ENCODE measurements at places on chromosomes 1 and 21.
A peak's percentile ranks its signal among the peaks of the same experiment; 100 is the strongest.

DNA sequence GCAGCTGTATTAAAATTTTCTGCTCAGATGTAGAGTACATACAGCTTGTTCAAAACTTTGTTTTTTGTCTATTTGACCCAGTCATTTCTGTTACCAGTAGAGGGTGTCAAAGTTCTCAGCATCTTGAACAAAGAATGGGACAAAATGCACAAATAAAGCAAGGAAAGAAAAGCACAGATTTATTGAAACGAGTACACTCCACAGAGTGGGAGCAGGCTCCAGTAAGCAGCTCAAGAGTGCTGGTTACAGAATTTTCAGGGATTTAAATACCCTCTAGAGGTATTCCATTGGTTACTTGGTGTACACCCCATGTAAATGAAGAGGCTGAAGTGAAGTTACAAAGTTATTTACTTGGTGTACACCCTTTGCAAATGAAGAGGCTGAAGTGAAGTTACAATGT, 8.9 kb upstream of the PRMT6 start:
- DNase-seq, result no peak

- no peak for DNase-seq
Measured at GRCh38 chr1:91901231-91901630, 15.3 kb upstream of the TGFBR3 start.

DNA sequence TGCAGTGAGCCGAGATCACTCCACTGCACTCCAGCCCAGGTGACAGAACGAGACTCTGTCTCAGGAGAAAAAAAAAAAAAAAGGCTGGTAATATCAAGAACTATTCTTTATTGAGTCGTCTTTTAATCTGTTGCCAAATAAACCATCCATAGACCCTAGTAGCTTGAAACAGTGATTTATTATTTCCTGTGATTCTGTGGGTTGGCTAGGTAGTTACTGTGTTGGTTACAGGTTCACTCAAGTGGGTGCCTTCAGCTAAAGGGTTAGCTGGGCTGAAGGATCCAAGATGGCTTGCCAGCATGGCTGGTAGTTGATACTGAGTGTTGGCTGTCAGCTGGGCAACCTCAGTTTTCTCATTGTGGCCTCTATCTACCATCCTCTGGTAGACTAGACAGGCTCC, 9.2 kb downstream of the TLCD4 start:
- DNase-seq, result no peak

DNA sequence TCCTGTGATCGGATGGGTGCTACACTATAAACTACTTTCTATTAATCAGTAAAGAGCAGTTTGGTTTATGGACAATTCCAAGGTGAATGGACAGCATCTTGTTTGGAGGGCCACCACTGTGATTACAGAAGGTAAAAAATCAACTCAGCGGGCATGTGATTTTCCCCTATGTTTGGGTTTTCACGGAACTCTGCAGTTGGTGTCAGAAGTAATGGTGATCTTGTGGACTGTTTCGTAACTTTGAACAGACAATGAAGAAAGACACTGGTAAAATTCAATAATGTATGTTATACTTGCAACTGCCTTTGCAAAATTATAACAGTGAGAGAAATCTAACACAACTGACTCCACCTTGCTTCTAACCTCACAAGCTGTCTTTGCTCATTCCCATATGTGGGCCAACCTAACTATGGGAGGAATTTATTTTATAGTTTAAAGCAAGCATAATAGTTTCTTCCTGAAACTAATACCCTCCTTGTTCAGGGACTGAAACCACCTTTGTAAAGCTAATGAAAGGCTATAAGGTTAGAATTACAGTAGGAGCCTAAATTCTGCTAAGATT, 53.2 kb downstream of the TRIM33 start:
- DNase-seq, result no peak

DNA sequence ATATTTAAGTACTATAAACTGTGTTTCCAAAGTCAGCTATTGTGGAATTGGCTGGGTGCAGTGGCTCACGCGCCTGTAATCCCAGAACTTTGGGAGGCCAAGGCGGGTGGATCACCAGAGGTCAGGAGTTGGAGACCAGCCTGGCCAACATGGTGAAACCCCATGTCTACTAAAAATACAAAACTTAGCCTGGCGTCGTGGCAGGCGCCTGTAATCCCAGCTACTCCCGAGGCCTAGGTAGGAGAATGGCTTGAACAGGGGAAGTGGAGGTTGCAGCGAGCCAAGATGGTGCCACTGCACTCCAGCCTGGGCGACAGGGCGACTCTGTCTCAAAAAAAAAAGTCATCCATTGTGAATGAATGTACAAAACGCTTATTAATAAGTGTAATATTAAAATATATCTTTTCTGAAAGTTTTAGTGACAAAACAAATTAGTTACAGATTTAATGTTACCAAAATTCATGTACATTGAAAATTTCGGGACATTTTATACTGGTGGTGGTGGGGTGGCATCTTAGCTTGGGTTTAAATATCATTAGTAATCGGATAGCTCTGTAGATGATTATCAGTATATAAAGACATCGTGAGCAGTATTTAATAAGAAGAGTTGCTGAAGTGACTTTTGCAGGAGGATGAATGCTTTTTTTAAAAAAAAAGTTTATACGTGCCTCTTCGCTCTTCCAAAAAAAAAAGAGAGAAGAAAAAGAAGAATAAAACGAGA, 503 bp upstream of the SRSF11 start:
- DNase-seq, result no peak

DNA sequence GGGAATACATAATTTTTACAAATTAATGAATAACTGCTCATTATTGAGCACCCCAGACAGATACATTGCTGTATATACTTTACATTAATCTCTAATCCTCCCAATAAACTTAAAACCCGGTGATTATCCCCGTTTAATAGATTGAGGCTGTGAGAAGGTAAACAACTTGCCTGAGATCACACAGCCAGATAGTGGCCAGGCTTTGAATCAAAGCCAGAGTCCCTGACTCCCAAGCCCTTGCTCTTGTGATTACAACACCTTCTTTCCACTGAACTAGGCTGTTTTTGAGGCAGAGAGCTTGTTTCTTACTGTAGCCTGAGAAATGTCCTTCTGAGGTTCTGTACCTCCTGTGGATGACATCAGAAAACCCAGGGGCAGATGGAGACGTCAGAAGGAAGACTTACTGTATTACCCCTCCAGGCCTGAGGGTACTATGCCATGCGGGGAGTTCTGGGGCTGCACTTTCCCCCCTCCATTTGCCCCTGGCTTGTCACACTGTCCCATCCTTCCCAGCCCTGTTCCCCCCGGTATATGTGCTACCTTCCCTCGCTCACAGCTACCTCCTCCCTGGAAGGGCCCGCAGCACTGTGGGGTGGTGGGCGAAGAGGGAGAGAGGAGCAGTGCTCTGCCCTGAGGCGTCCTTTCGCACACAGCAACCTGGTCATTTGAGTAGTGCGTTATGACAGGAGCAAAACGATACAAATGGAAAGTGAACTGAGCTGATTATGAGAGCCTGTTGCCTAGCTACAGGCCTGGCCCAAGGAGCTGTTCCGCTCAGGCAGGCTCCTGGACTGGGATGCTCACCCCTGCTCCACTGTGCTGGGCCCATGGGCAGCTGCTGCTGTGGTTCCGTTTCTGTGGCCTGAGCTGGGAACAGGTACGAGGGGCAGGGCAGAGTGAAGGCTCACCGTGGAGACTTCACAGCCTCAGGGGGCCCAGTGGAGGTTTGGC, 4.6 kb downstream of the KCNC4 start:
- DNase-seq, result peak; percentile 57

DNA sequence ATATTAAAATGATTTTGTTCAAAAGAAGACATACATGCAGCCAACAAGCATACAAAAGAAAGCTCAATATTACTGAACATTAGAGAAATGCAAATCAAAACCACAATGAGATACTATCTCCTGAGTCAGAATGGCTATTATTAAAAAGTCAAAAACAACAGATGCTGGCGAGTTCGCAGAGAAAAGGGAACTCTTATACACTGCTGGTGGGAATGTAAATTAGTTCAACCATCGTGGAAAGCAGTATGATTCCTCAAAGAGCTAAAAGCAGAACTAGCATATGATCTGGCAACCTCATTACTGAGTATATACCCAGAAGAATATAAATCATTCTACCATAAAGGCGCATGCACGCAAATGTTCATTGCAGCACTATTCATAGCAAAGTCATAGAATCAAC, 126.0 kb upstream of the HMCN1 start:
- no peak for DNase-seq

DNA sequence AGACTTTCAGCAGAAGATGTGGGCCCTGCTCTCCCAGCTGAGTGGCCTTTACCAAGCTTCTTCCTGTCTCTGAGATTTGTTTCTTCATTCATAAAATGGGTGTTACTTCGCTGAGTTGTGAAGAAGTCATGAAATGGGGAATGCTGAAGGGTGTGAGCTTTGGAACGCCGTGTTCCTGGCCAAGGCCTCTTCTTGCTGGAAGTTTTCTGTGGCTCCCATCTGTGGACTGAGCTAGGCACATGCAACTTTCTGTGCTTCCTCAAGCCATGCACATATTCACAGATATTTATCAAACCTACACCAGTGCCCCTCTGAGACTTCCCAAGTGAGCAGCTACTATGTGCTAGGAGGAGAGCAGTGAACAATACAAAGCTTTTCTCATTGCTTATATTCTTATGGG, 106.3 kb upstream of the JUN start:
- DNase-seq, result no peak

GRCh38 chr21:32844653-32845436, 73.3 kb upstream of the PAXBP1 start:
- DNase-seq, result no peak

GRCh38 chr1:6029351-6029750, 16.3 kb upstream of the KCNAB2 start:
- DNase-seq, result no peak

DNA sequence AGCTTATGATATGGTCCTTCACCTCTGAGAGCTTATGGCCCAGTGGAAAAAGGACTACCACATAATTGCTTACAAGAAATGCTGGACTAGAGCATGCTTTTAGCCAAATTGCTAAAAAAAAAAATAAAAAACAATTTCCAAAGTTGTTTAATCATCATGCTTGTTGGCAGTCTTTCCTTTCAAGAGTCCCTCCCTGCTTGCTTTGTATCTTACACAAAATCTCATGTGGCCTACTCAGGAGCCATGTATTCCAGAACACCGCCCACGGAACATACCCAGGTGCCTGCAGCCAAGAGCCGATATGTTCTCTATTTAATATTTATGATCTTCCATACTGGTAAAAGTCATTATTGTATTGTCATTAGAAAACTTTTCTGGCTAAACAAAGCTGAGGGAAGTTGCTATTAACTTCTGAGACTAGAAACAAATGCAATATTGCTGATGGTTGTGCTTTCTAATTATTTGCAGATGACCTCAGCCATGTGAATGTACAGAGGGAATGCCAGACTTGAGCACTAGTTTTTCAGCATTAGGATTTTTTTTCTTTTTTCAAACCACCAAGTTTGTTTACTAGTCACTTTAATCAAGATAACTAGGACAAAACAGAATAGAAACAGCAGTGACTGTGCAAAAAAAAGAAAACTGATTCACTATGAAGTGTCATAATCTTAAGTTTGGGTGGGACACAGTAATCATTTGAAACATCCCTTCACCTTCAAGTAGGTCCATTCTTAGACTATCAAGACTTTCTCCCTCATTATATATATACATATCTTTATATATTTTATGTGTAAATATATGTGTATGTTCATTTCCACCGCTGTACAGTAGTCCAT, 129.3 kb upstream of the GORAB start:
- DNase-seq, result no peak

DNA sequence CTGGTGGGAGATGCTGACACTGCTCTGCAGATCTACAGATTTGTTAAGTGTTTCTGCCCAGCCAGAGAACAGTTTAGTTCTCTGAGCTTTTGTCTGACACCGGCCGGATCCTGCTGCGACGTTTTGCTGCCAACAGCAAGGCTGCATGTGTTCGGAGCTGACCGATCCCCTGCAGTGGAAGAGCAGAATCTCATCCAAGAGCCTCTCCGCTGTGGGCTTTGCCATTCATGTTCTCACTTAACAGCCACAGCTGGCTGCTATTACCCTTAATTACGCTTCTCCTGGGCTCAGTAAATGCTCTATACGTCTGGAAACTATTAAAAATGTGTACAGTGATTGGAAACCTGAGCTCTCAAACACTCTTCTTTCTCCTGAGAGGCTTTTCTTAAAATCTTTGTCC, 105.3 kb downstream of the BCAR3 start:
- no peak for DNase-seq

DNA sequence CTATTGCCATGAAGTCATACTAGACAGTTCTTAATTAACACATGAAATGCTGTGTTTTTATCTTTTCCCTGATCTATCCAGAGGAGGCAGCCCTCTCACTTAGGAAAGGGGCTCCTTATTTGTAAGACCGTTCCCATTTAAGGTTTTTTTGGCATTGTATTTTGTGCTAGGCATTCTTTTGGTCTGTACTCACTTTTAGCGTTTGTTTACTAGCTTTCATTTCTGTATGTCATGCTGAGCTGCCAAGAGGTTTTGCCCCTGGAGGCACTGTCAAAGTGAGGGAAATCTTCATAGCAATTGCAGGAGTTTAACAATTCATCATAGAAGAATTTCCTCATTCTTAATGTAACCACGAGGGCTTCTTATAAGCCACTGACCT, 59.5 kb downstream of the MTR start:
- no peak for DNase-seq

DNA sequence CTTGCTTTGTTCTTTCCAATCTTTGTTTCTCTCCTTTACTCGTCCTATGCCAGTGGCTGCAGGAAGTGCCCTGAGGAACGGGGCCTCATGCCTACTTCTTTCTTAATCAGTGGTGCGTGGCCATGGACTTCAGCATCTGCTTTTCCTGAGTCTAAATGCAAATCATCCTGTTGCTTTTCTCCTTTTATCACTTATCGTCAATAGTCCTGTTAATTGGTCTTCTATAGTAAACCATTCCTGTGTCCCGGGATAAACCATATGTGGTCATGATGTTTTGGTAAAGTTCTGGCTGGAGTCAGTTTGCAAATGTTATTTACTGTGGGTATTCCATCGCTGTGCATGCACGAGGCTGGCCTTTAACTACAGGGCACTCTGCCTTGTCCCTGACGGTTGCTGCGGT, 47.5 kb downstream of the AGPAT3 start:
- no peak for DNase-seq

GRCh38 chr1:2411801-2412394, 466 bp downstream of the PEX10 start:
- DNase-seq, result peak; percentile 75

DNA sequence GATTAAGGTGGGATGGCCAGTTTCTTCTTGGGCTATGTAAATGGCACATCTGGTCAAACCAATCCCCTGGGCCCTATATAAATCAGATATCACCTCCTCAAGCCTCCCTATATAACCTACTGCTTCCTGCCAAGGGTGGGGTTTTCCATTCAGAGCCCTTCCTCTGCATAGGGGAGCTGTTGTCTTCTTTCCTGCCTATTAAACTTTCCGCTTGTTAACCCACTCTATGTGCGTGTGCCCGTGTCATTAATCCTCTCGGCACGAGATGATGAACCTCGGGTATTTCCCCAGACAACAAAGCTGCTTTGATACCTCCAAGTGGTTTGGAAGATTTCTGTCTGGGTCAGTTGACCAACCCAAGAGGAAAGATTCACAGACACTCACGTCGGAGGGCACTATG, 19.3 kb upstream of the SERTAD4 start:
- DNase-seq, result no peak

- no peak for DNase-seq
Measured at GRCh38 chr1:234611225-234611846, 1.4 kb upstream of the IRF2BP2 start.

Data from HuH-7.5 (cell line).